ENCODE measurements at places on chromosomes 6 and 20.

DNA sequence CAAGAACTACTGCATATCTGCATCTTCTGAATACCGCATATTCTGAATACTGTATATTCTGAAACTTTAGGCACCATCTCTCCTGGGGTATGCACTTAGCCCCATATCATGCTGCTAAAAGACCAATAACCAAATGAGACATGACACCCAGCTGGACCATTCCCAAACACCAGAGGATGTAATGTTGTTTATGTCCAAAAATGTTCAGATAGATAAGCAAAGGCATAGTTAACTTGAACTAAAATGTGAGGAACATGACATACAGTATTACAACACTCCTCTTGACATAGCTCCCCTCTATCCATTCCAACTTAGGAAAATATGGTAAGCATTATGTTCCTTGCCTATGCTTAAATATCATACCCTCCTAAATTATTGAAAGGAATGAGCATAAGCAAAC is 127.3 kb downstream of the TENT5A start:
- DNase-seq = no peak

DNA sequence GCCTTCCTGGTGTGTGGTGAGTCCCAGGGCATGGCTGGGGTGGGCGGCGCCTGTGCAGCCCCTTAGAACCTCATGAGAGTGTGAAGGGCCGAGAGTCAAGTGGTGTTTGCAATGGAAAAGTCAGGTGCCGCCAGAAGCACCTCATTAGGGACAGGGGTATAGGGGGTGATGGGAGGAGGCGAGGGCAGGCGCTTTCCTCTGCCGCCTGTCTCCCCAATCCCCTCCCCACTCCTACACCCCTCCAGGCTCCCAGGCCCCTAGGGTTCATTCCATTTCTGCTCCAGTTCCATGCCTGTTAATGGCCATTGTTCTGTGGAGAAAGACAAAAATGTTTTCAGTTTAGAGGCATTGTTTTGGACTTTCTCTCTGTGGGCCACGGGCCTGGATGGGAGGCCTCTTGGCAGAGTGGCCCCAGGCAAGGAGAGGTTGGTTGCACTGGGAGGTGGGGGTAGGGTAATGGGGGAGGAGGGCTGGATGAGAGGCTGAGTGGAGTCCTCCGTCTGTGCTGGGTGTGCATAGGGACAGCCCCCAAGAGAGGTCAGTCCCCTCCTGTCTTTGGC is 21.4 kb upstream of the SCUBE3 start:
- no peak for DNase-seq

DNA sequence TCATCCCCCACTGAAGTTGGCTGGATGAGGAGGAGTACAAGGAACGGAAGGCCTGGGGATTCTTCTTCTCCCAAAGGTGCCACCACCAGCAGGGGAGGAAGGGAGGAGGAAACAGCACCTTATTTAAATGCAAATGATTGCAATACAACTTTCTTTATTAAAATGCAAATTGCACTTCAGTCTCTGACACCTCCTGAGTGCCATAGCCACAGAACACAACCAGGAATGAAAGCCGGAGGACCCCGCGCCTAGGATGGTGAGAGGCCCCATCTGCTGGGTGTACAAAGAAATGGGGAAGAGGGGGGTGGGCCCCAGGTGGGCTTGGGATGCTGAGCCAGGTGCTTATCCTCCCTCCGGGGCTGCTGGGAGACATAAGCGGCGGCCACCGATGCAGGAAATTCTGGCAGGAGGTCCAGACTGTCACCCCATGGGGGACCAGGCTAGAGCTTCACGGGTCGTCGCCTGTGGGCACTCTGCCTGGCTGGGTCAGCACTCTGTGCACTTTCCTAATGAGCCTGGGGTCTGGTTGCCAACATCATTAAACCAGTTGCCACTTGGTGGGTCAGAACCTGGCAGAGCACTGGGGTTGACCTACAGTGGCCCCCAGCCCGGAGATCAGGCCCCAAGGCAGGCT is 154.2 kb upstream of the MLN start:
- DNase-seq = no peak

- no peak for DNase-seq
These were observed 23.3 kb downstream of the BCAS1 start for GRCh38 chr20:54047048-54047447.

- DNase-seq = no peak
These were observed 12.8 kb upstream of the KHDRBS2 start for GRCh38 chr6:62298745-62299392.

DNA sequence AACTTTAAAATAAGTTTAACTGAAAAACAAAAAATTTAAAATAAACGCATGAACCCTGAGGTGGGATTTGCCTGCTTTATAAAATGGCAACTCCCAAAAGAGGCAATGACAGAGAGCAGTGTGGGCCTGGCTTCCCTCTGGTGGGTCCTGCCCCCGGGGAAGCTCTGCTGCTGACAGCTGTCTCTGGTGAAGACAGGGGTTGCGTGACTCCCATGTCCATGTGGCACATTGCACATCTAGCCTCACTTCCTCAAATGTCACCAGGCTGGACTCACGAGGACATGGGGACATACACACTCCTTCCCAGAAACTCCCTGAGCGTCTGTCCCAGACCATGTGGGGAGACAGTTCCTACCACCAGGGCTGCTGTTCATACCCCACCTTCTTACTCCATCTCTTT is 66.2 kb downstream of the ABHD12 start:
- DNase-seq = no peak

Measured in activated CD8-positive, alpha-beta memory T cell treated with anti-CD3 and anti-CD28 coated beads for 48 hours (primary cell).